Cortex of kidney (tissue), 1 donor: ENCODE measurements at places on chromosomes 16 and 17.

- no peak for DNase-seq
Measured at GRCh38 chr16:82660075-82660645, 33.4 kb downstream of the CDH13 start.

- DNase-seq, result no peak
Measured at GRCh38 chr17:65062171-65062915, 5.8 kb upstream of the GNA13 start.

DNA sequence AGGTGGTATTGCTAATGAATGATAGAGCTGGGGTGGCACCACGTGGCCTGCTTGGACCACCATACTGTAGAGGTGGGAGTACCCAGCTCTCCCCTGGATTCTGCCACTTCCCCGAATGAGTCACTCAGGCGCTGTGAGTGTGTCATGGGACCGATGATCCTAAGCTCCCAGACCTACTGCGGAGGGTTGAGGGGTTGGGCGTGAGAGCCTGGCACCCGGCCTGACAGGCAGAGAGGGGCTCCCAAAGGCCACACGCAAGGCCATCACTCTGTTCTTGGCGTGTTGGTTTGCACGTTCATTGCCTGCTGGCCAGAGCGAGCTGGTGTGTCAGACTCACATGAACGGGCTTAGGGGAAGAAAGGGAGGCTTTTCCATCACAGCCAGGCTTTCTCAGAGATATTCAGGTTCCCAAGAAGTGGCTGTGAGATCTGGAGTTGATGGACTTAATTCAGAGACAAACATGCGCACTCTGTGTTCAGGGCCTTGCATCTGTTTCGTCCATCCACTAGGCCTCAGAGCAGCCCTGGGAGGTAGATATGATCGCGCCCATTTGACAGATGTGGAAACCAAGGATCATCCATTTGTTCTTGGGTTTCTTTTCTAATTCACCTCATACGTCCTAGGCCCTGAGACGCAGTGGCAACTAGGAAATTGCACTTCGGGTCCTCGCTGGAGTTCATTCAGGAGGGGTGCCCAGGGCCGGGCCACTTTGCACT lies 41.4 kb downstream of the CMIP start:
- DNase-seq, result no peak

DNA sequence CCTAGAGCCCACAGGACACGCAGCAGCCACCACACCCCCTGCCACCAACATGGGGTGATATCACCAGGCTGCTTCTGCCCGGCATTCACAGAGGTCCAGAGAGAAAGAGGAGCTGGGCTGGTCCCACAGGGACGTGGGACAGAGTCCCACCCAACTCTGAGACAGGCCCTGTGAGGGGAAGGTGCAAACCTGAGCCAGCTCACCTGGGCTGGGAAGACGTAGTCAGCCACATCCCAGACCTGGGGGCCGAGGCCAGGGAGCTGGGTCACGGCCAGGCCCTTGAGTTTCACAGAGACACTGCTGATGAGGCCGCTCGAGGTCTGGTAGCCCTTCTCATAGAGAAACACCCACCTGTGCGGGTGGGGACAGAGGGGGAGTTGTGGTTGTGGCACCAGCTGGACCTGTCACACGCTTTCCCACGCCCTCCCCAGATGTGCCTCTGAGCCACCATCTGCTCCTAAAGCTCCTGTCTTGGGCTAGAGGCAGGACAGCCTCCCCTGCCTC lies 11.2 kb downstream of the P2RX1 start:
- no peak for DNase-seq

DNA sequence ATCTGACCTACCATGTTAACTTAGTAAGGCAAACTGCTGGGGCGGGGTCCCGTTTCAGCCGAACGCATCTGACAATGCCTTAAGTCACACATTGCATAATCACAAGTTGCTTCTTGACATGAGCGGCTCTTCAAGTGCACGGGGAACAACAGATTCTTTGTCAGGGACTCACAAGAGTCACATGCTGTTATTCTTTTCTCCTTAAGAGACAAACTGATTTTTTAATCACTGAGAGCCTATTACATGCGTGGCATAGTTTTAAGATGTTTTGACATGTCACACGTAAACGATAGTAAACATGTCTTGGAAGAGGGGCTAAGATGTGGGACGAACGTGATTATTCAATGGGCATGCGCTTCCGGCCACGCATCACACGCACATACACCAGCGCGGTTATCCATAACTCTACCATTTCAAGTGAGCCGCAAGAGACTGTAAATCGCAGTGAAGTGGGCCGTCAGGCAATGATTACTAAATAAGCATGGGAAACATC lies 63.4 kb downstream of the ADCY9 start:
- no peak for DNase-seq

DNA sequence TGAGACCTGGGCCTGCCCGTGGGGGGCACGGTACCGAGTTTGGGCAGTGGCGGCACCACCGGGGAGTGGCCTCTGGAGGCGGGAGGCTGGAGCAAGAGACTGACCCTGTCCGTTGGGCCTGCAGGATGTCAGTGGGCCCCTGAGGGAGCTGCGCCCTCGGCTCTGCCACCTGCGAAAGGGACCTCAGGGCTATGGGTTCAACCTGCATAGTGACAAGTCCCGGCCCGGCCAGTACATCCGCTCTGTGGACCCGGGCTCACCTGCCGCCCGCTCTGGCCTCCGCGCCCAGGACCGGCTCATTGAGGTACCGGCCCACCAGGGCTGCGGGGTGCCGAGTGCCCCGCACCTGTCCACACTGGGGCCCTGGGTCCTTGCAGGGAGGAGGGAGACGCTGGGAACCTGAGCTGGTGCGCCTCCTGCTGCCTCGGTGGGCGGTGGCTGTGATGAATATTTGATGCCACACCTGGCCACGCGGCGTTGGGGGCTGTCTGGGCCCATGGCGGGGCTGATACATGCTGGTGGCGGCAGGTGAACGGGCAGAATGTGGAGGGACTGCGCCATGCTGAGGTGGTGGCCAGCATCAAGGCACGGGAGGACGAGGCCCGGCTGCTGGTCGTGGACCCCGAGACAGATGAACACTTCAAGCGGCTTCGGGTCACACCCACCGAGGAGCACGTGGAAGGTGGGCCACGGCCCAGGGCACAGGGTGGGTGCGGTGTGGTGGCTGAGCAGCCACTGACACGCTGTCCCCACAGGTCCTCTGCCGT lies 9.7 kb downstream of the NHERF2 start:
- DNase-seq, result no peak

GRCh38 chr17:29469276-29469675 lies 79.1 kb downstream of the TAOK1 start:
- no peak for DNase-seq
